Bone marrow (tissue), 2 donors: ENCODE measurements at places on chromosomes 11 and 22.

- no peak for DNase-seq
Measured at GRCh38 chr11:35539256-35539655, 13.8 kb upstream of the PAMR1 start.

DNA sequence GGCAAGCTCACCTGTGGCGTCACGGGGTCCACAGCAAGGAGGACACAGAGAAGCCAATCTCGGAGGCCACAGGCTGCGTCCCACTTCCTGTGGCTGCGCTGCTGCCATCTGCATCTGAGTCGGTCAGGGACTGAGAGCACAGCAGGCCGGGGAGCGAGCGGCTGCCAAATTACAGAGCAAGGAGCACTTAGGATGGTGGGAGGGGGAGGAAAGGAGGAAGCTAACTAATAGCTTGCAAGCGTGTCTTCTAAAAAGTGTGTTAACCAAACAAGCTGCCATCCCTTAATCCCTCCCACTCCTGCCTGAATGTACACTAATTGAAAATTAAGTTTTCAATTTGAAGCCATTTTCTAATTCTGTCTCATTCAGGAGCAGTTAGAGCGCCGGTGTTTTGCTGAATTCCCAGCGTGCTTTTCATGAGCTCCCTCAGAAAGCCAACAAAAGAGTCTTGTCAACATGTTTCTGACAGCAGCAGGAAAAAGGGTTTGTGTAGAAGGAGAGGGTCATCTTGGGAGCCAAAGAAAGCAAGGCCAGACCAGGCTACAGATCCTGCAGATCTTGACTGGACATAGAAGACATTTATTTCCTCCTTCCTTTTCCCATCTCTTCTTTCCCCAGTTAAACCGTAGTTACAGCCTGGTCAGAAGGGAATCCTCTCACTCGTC is 42.4 kb upstream of the API5 start:
- DNase-seq, result no peak

GRCh38 chr11:102153082-102153481 is 42.8 kb downstream of the YAP1 start:
- no peak for DNase-seq

DNA sequence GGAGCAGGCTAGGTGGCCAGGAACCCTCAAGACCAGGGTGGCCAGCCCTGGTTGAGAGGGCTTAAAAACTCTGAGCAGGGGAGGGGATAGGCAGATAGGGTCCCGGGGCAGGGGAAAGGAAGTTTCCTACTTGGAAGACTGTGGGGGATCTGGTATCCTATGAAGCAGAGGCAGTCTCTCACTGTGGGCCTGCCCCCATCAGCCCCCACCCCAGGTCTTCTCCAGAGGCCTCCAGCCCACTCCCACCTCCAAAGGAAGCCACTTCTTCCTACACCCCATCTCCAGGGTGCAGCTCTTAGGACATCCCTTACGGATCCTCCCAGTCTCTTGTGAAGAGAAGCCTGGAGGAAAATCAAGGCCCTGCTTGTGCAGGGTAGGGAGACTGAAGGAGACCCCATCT is 16.3 kb downstream of the SCN4B start:
- DNase-seq, result no peak

DNA sequence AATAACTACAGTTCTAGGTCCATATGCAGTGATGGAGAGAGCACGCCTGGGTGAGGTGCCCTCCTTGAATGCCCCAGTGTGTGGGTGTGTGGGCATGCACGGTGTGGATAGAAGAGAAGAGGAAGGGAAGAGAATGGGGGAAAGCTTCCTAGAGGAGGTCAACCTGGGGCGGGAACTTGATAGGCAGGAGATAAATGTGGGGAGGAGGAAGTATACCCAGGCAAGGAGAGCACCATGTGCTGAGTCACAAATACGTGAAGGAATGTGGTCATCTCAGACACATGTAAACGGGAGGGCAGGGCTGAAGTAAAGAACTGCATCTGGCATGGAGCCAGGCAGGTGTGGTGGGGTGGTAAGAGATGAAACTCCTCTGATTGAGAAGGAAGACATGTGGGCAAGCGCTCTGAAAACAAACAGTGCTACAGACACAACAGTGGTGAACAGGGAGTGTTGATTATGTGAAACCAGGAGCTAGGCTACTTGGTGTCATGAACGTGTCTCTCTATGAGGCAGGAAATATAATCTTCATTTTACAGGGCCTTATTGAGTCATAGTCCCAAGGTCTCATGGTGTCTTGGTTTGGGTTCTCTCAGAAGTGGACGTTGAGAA is 61.5 kb upstream of the EED start:
- no peak for DNase-seq

DNA sequence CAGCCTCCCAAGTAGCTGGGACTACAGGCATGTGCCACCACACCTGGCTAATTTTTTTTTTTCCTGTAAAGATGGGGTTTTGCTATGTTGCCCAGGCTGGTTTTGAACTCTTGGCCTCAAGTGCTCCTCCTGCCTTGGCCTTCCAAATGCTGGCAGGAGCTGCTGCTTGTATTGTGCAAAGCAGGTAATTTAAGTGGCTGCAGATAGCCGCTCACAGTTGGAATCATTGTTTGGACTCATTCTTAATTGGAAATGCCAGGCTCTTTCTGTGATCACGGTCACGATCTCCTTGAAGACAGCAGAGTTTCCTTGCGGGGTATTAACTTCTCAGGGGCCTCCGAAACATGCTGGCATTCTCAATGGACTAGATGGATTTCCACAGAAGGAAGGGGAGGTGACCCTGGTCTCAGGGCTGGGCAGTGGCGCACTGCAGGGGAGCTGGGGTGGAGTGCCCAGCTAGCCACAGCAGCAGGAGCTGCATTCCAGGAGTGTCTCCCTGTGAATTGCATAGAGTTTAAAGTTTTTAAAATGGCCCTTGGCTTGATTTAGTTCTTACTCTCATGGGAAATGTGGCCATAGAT is 136.1 kb downstream of the MORC2 start:
- no peak for DNase-seq

DNA sequence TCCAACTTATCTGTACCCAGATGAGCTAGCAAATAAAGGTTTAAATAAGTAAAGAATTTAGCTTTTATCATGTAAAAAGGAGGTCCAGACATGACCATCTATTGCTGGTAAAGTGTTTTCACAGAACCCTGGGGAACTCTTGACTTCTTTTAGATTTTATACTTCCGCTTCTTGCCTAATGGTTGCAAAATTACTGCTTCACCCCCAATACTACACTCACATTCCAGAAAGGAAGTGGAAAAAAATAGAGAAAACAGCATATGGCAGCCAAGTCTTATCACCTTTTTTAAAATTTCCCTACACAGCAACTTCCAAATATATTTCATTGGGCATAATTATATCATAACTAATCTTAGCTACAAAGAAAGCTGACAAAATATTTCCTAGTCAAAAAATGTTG is 12.1 kb downstream of the BBOX1 start:
- DNase-seq, result no peak

GRCh38 chr22:32206774-32207758 is 2.2 kb upstream of the RFPL2 start:
- DNase-seq, result no peak

DNA sequence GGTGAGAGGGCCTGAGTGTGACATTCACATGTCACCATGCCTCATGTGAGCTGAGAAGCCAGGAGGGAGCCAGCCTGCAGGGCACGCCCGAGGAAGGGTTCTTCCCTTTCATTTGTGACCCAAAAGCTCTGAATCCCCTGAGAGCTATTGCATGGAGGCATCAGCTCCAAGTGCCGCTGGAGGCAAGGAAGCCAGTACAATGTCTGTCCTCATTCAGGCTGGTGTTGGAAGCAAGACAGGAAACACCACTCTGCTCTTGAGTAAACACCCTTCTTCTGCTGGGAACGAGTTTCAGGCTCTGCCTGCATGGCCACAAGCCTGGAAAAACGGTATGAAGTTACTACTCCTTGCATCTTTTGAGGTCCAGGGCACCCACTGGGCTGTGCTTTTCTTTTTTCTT is 83.8 kb upstream of the LARGE1 start:
- DNase-seq, result no peak

- no peak for DNase-seq
Measured at GRCh38 chr11:10323793-10324170, 18.9 kb downstream of the ADM start.

- no peak for DNase-seq
Measured at GRCh38 chr11:23413057-23413456, 552.8 kb upstream of the CCDC179 start.

- DNase-seq, result no peak
Measured at GRCh38 chr11:47586098-47586855, at the start of gene FAM180B. Gene FAM180B (plus strand): TSS chr11:47586678. CDS start chr11:47586769, 91 bp downstream.

DNA sequence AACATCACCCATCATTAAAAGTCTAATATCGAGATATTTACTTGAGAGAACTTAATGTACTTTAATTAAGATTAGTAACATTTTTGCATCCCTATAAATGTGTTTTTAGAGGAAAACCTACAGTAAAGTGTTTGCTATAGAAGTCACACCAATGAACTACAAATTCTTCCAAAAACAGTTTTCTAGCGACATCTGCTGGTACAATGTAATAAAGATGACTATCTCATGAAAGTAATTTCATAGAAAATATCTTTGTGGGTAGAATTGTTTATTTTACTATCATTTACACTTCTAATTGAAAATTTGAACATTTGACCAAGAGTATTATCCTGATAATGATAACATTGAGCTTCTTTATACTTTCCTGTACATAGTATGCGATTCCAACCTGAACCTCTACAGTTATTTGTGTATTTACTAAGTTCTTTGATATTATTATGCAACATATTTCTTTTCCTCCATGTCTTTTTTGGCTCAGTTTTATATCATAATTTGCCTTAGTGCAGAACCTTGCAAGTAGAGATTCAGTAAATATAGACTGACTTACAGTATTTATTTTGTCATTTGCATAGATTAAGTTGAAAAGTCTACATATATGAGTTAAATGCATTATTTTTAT is 252.7 kb downstream of the TMEM135 start:
- no peak for DNase-seq

DNA sequence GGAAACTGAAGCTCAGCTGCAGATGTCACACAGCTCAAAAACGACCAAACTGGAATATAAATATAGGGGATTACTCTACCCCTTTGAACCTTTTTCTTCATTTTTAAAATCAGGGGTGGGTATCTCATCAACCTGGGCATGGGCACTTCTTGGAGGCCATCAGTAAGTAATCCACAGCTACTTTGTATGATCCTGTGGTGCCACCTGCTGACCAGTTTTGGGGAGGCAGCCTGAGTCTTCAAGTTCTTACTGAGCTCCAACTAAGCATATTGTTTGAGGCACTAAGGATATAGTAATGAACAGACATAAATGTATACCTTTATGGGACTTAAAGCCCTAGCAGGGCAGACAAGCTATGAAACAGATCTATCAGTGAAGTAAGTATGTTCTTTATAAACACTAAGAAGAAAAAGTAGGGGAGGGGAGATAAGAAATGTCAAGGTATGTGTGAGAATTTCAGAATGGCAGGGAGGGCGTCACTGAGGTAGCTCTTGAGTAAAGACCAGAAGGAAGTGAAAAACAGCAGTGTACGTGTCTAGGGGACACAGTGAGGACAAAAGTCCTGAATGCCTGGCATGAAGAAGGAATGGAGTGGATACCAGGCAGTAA is 18.4 kb downstream of the TUB start:
- DNase-seq, result no peak

- DNase-seq, result no peak
Measured at GRCh38 chr11:111793863-111794262, 27.7 kb upstream of the PPP2R1B start.

GRCh38 chr22:50670513-50670912 is 2.1 kb upstream of the SHANK3 start:
- DNase-seq, result no peak

GRCh38 chr11:69891421-69892236 is 72.4 kb upstream of the FGF3 start:
- DNase-seq, result no peak

DNA sequence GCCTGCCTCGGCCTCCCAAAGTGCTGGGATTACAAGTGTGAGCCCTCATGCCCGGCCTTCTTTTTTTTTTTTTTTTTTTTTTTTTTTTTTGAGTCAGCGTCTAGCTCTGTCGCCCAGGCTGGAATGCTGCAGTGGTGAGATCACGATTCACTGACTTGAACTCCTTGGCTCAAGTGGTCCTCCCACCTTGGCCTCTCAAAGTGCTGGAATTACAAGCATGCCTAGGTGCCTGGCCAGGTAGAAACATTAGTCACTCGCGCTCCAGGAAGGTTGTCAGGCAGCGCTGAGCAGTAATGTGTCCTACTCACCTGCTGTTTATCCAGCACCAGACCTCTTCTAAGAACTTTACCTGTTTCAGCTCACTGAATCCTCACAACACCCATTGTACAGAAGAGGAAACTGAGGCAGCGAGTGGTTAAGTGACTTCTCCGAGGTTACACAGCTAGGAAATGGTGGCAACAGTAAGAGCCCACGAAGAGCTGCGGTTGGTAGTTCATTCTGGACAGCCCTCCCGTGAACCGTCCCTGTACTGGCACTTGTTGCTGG is 496 bp upstream of the CST6 start:
- DNase-seq, result no peak

- no peak for DNase-seq
Measured at GRCh38 chr11:3197878-3198528, 20.6 kb downstream of the MRGPRG start.

GRCh38 chr11:84855508-84856245 is 771.5 kb downstream of the DLG2 start:
- no peak for DNase-seq

DNA sequence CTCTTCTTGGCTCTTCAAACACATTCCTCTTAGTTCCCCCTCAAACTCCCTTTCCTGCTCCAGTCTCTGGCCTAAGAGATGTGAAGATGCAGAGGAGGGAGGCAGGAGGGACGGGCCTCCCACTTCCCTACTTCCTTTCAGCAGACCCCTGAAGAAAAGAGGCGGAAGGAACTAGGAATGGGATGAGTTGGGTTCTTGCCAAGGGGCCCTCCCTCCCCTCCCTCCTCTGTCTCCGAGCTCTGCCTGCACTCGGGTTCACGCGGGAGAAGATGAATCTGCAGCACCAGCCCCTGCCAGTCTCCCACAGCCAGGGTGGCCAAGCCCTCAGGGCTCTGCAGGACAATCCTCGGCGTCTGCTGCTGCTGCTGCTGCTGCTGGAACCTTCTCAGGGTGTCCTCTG is 24.3 kb upstream of the PKNOX2 start:
- DNase-seq, result no peak

- DNase-seq, result no peak
Measured at GRCh38 chr11:34235189-34235588, 122.6 kb downstream of the ABTB2 start.

- no peak for DNase-seq
Measured at GRCh38 chr11:128970598-128971190, 28.0 kb upstream of the TP53AIP1 start.
